ENCODE measurements at places on chromosomes 3 and 15. TPM values are rescaled to one million over a fixed set of nuclear protein-coding genes. Genes with fewer than 3 reads are reported as not detected.

- DNase-seq = no peak
Observed at GRCh38 chr3:29919571-29919970, 638.7 kb downstream of the RBMS3 start.

DNA sequence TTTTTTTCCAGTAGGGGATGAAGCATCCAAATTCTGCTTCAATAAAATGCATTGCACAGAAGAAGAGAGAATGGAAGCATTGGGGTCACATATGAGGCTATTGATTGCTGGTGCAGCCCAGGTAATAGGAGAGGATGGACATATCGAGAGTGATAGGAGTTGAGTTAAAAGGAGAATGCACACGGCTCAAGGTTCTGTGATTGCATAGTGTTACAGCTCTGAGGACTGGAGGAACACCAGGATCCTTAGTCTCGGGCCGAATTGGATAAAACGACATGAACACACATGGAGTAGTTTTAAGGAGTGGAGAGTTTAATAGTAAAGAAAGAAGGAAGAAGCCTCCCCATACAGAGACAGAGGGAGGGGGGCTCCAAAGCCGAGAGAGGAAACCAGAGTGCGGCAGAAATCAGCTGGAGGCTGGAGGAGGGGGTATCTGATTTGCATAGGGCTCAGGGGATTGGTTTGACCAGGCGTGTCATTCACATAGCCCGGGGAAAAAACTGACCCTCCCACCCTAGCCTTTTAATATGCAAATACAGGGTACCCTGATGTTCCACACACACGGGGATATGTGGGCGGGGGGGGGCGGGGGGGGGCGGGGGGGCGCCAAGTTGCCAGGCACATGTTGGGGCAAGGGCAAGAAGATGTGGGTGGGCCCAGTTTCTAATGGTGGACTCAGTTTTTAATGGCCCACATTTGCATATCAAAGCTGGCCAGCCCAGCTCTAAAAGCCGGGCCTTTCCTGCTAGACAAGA lies 156.9 kb downstream of the AGBL1 start:
- no peak for DNase-seq

DNA sequence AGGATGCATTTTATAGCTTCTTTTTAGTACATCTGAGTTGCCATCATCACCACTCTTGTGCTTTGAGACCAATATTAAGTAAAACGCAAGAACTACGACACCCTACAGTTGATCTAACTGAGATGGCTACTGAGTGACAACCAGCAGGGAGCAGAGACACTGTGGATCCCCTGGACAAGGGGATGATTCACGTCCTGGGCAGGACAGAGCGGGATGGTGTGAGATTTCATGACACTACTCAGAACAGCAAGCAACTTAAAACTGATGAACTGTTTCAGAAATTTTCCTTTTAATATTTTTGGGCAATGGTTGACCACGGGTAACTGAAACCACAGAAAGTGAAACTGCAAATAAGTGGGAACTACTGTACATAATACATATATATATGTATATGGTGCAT lies 299.2 kb downstream of the ADAMTS17 start:
- peak; percentile 66 for DNase-seq

GRCh38 chr15:72034859-72035650 lies 82.9 kb downstream of the MYO9A start:
- DNase-seq = no peak

- DNase-seq = peak; percentile 86
Observed at GRCh38 chr3:47617086-47618010, 38.7 kb upstream of the CSPG5 start.

The PLA2G4F gene
- total RNA-seq = not detected

The CMTM8 gene
- total RNA-seq = 3.2 TPM

- DNase-seq = no peak
Observed at GRCh38 chr15:96321639-96322535, 8.6 kb upstream of the NR2F2 start.

DNA sequence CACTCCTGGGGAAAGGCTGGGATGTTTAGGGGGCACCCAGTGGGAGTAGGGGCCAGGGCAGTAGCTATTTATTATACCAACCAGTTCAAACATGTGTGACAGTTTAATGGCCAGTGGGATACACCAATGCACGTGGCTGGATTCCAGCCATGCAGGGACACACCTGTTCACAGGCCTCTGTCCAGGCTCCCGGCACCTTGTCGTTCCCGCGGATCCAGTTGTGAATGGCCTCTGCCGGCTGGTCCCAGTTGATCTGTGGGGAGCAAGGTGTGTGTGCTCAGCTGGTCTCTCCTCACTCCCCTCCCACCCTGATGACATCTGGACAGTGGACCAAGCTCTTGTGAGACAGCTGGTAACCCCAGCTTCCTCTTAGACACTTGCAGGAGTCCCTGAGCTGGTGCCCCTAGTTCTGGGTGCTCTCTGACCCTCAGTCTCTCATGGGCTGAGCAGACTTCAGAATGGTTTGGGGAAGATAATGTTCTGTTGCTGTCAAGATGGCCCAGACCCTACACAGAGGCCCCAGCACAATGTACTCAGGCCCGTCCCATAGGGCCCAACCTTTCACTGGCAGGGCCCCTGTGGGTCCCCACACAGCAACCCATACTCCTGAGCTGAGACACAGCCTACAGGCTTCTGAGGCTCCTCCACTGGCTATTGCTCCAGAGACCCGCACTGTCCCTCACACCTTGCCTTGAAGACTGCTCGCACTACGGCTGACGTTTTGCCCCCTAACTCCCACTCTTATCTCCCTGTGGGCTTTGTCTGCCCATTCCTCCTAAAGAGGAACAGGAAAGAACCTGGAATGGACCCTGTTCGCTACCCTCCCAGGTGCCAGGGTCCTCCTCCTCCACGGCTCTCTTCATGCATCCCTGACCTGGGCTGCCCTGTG lies 25.8 kb downstream of the ALDH1L1 start:
- no peak for DNase-seq

- no peak for DNase-seq
Observed at GRCh38 chr15:101451266-101451799, 38.2 kb downstream of the PCSK6 start.

DNA sequence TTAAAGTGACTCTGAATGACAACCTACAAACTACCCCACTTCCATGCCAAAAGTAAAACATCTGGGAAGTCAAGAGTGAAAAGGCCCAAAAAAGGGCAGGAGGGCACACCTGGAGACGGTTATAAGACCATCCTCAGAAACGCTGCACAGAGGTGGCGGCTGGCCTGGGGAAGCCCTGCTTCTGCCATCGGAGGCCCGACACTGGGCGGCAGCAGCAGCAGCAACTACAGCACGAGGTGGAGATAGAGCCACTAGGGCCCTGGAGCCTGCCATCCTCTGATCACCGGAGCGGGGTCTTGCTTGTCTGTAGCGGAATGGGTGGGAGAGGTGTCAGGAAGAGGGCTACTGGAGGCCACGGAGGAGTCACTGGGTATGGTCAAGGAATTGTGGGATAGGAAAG lies 283.3 kb downstream of the ADAMTS17 start:
- DNase-seq = no peak

GRCh38 chr3:183212096-183212495 lies 41.0 kb upstream of the B3GNT5 start:
- DNase-seq = no peak

GRCh38 chr3:142958707-142959106 lies 4.8 kb downstream of the PAQR9 start:
- peak; percentile 89 for DNase-seq

The PARP15 gene
- not detected for total RNA-seq

GRCh38 chr3:139299261-139300132 lies 44.3 kb upstream of the MRPS22 start:
- peak; percentile 92 for DNase-seq

The CLDN16 gene
- total RNA-seq = not detected

The IMPG2 gene
- total RNA-seq = not detected

The PIF1 gene
- total RNA-seq = 15.3 TPM

DNA sequence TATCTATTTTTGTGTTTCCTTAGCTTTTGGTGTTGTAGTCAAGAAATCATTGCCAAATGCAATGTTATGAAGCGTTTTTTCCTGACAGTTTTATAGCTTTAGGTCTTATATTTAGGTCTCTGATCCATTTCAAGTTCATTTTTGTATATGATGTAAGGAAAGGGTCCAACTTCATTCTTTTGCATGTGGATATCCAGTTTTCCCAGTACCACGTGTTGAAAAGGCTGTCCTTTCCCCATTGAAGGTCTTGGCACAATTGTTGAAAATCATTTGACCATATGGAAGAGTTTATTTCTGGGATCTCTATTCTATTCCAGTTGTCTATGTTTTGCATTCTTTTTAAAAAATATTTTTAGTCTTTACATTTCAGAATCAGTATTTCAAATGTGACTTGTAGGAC lies 14.6 kb upstream of the SNRPN start:
- no peak for DNase-seq

DNA sequence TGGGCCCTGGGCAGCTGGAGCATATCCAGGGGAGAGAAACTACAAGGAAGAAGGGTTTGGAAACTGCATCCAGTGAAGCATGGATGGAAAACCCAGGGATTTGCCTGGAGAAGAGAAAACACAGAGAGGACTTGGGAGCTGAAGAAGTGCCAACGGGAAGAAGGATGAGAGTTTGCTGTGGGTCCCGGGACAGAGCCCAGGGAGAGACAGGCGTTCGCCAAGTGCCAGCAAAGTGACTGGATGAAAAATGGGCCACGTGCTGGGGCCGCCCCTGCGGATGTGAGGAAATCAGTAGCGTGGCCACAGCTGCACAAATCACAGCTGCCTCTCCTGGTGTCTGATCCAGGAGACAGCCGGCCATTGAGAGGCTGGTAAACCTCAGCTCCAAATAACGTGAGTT lies 70.4 kb downstream of the HES1 start:
- no peak for DNase-seq

Measured in HT1080 (cell line).